ENCODE measurements at places on chromosomes 1 and 21.

DNA sequence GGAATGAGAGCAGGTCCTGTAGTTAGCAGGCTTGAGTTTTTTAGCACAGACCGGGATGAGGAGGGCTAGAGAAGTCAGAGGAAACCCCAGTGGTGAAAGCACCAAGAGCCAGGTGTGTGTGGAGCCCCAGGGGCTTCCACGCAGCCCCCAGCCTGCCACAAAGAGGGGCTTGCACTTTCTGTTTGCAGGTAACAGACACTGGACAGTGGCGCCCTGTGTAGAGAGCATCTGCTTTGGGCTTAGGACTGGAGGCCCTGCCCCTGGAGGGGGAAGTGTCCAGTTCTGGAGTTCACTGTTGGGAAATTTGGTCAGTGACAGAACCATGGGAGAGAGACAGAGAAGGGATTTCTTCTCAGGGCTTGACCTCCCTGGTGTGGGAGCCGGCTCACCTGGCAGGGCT, 19.5 kb downstream of the AGT start:
- no peak for DNase-seq

- DNase-seq, result no peak
These were observed 38.6 kb downstream of the KIAA1614 start for GRCh38 chr1:180951186-180951745.

- DNase-seq, result no peak
These were observed 2.4 kb downstream of the PLPPR4 start for GRCh38 chr1:99266726-99267125.

- DNase-seq, result no peak
These were observed 258.3 kb downstream of the SRGAP2C start for GRCh38 chr1:121443001-121443540.

GRCh38 chr1:221099747-221100595, 220.7 kb downstream of the HLX start:
- DNase-seq, result no peak

- no peak for DNase-seq
These were observed 433.1 kb downstream of the CAMTA1 start for GRCh38 chr1:7218210-7218832.

DNA sequence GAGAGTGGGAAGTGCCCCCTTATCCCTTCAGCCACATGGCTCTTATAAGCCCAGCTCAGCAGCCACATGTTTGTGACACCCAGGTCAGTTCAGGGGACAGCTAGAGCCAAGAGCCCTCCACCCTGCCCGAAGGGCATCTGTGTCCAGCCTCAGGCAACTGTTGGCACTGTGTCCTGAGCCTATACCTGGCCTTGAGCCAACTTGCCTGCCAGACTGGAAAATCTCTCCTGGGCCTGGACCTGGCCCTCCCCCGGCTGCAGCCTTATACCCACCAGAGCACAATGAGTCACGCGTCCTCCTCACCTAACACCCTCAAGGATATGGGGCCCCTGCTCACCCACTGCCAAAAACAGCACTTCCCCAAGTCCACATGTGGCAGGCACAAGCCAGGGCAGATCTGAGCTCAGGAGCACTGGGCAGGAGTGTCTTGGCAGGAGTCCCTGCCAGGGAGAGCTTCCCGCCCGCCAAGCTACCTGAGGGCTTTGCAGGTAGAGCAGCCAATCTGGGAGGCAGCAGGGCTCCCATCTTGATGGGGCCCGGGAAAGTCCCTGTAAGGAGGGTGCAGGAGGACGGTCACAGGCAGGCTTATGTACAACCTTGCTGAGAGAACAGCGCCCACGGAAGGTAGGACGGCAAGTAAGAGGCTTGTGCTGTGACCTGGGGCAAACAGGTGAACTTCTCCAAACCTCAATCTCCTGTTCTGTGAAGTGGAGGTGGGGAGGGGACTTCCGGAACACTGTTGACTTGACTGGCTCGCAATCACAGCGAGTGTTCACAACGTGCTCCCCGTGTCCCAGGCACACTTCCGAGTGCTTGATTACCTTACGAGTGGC, 19.8 kb upstream of the HSPG2 start:
- no peak for DNase-seq

GRCh38 chr1:14118691-14119485, 418.9 kb downstream of the PRDM2 start:
- DNase-seq, result no peak

DNA sequence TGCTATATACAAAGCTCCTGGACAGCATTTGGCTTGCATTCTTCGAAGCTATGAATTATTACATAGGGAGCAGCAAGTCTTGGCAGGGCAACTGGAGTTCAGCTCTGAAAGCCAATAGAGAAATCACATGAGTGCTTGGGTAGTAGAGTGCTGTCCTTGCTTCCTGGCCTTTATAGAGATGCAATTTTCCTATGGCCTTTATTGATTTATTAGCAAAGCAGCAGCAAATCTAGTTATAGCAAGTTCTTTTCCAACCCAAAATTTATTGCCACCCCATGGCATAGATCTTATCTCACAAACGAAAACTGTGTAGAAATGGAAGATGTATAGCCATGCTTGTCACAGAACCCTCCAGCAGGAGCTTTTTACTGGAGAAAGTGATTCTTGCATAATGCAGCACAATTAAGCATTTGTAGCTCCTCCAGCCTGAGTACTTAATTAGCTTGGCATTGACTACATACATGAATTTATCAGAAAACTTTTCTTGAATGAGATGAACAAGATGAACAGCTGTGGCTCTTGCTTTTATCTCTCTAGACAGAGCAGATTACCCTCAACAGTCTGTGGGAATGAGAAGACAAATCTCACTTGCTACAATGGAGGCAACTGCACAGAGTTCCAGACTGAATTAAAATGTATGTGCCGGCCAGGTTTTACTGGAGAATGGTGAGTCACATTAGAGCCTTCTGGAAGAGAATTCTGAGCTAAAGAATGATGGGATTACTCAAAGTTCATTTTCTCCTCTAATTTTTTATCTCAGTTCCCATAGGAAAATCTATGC, 170.1 kb downstream of the CRB1 start:
- no peak for DNase-seq

- DNase-seq, result no peak
These were observed 320 bp downstream of the C1orf174 start for GRCh38 chr1:3899754-3900149.

GRCh38 chr1:234175363-234175762, 197.9 kb upstream of the COA6 start:
- DNase-seq, result no peak

DNA sequence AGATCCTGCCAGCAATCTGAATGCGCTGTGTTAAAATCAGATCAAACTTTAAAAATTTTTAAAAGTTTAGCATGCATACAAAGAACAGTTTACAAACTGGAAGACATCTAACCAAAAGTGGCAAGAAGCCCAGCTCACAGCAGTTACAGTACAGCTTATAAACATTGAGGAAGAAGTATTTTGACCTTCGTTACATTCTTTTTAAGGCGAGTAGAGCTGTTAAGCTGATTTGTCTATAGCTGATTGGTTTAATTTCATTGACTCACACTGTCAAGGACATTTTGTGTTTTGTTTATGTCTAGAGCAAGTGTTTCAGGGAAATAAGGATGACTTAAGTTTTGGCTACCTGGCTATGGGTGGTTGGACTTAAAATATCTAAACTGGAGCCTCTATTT, 3.0 kb upstream of the PGM1 start:
- no peak for DNase-seq

GRCh38 chr1:55626326-55626725, 411.2 kb upstream of the USP24 start:
- DNase-seq, result no peak

Measured in omental fat pad (tissue), 4 donors.